ENCODE measurements at places on chromosomes 16 and 17. TPM values are rescaled to one million over a fixed set of nuclear protein-coding genes. Genes with fewer than 3 reads are reported as not detected.

GRCh38 chr16:21702276-21702675, 38.5 kb downstream of the OTOA start:
- H3K27me3 ChIP-seq = peaks cover 7% of the 10 kb centered on the region
- no peaks in the 10 kb centered on the region for H3K4me1 ChIP-seq
- no peak overlapping the region for H3K27ac ChIP-seq
- no peak for DNase-seq
- H3K4me3 ChIP-seq = no peak overlapping the region

Gene OR4D1
- total RNA-seq = not detected

- peaks cover 14% of the 10 kb centered on the region for H3K4me1 ChIP-seq
- peak overlapping the region; percentile 7 for H3K27ac ChIP-seq
- H3K27me3 ChIP-seq = no peaks in the 10 kb centered on the region
- H3K36me3 ChIP-seq = no peaks in the 10 kb centered on the region
- DNase-seq = no peak
Measured at GRCh38 chr16:82033683-82034300, 1.3 kb upstream of the HSD17B2 start.

Gene CD300A
- not detected for total RNA-seq
